ENCODE measurements at places on chromosomes 3 and 15.
A peak's percentile ranks its signal among the peaks of the same experiment; 100 is the strongest.

- no peak for DNase-seq
Measured at GRCh38 chr3:122948408-122948807, 79.2 kb downstream of the SEMA5B start.

DNA sequence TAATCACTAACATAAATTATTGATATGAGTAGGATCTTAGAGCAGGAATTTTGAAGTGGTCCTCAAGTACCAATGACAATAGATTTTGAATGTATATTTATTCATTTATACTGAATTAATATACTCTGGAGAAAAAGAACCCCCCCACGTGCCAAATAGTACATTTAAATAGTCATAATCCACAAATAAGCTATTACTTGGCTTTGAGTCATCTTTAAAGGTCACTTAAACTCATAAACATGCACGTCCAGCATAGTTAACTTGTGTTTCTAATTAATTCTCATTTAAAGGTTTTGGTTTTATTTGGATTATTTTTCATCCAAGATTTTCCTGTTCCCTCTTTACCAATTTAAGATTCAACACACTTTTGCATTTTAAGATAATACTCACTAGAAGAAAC is 35.1 kb downstream of the FGF7 start:
- no peak for DNase-seq

- DNase-seq, result no peak
Measured at GRCh38 chr15:72196409-72197040, 1.1 kb downstream of the GRAMD2A start.

DNA sequence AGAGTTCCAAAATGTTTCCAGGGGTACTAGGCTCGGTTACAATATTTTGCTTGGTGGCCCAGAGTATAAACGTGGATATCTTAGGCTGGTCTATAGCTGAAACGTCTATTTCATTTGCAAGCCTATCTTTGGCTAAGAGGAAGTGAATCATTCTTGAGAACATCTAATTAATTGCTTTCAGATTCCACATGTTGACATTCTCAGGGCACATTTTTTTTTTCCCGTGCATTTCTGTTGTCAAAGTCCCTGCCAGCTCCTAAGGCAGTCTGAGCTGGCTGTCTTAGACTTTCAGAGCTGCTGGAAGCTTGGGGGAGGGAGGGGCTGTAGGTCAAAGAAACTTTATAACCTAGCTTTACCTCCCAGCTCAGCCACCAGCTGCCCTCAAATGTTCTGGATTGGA is 23.2 kb upstream of the LAMP3 start:
- no peak for DNase-seq

GRCh38 chr3:187968883-187969580 is 184.9 kb upstream of the LPP start:
- DNase-seq, result no peak

- DNase-seq, result no peak
Measured at GRCh38 chr3:69669070-69669469, 70.2 kb upstream of the MITF start.

- no peak for DNase-seq
Measured at GRCh38 chr3:195134431-195134830, 136.5 kb downstream of the XXYLT1 start.

DNA sequence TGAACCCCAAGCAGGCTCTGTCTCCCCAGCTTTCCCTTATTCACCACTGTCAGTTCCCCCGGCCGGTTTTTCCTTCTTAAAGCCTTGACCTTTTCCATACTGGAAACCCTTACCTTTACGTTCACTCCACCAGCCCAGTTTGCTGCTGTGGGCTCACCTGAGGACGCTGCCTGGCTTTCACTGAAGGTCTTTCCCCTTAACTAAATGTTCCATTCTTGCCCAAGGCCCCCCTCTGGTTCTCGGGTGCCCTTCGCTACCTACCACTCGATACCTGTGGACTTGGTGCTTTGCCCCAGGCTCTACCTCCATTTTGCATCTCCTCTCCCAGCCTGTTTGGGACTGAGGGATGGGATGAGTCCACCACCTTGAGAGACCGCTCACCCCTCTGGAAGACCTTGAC is 851 bp downstream of the AP2M1 start:
- no peak for DNase-seq

DNA sequence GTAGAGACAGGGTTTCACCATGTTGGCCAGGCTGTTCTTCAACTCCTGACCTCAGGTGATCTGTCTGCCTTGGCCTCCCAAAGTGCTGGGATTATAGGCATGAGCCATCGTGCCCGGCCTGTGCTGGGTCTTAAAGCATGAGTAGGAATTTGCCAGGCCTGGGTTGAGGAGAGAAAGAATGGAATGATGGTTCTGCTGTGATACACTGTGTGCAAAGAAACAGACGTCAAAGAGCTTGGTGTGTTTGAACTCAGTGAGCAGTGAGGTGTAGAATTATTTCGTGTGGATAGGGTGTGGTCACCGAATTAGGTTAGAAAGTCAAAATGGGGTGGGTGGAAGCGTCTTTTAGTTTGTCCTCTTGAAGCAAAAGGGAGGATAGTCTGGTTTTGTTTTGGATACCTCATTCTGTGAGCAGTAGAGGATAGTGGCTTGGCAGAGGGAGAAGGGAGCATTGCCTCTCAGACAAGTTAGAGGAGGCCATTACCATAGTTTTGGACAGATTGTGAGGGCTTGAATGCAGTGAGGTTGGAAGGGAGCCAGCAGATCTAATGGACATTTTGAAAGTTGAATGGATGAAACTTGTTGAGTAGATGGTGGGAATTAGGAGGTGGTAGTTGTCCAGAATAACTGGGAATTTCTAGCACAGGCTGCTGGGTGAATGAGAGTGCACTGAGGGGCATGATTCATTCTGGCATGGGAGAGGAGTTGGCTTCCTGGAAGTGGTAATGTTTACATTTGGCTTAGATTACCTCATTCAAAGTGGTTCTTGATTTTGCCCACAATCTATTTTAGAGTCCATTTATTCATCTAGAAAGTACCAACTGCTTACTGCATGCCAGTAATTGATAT is 27.2 kb downstream of the AKAP13 start:
- peak; percentile 13 for DNase-seq

DNA sequence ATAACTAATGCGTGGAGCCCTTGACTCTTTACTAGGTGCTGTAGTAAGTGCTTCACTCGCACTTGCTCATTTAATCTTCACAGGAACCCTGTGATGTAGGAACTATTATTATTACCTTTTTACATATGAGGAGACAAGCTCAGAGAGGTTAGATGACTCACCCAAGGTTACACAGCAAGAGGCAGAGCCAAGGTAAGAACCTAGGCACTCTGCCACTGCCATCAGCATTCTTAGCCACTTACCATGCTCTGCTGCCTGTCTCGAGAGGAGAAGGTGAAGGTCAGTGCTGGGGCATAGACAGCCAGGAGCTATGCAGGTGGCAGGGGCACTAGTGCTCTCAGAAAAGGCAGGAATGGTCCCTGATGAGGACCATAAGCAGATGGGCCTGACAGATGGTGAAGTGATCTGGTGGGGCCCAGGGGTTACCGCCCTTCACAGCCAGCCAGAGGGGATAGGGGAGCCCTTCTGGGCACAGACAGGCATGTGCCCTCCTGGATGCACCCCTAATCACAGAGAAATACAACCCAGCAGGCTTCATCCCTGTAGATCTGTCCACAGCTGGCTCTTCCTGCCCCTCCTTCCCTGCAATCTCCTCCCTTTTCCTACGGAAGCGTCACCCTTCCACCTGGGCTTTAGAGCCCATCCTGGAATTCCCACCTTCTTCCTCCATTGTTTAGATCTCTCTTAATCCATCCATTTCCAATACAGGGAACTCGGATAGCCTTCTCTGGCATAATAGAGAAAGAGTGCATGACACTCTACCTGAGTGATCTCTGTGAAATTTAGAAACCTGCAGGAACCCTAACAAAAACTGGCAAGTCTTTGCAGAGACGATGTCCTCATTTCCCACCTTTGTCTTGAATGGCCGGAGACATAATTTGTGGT is 26.9 kb downstream of the ABTB1 start:
- DNase-seq, result no peak

- no peak for DNase-seq
Measured at GRCh38 chr3:103601666-103602065, 1166.9 kb downstream of the ZPLD1 start.

DNA sequence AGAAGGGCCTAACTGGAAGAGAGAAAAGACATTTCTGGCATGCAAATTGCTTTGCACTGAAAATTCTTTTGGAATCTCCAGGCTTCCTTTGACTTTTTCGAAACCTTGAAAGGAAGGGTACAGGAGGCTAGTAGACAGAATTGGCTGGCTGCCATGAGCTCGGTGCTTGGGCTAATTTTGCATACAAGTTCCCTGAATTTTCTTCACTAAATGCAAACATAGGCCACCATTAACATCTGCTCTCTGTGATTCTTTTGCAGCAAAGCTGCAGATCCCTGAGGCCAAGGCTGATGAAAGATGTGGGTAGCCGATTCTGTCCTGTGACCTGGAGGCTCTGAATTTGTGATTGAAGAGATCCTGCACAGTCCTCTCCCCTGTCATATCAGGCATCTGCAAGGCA is 247.8 kb upstream of the MCTP2 start:
- no peak for DNase-seq

GRCh38 chr3:144821583-144821982 is 850.0 kb downstream of the DIPK2A start:
- DNase-seq, result no peak

- no peak for DNase-seq
Measured at GRCh38 chr3:187522293-187522692, 147.9 kb downstream of the SST start.
